ENCODE measurements at places on chromosomes 12 and 14.

DNA sequence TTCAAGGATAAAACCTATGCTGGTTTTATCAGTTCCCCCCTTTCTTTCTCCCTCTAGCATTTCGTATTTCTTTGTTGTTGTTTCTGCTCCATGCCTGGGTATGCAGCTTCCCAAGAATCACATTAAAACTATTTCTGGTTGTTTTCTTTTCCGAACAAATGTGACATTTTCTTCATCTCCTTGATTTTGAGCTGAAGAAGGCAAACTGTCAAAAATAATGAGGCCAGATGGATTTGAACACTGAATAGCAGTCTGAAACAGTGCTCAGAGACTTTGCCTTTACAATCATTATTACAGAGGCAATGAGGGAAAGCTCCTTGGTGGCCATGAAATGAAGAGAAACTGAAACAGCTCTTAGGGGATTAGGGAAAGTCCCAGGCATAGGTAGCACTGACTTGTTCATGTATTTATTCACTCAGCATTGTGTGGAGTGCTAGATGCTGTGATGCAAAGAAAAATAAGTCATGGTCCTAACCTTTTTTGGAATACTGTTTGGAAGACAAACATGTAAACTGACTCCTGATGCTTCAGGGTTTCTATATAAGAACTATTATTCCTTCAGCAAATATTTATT lies 319.5 kb downstream of the FUT8 start:
- no peak for DNase-seq

- no peak for DNase-seq
Observed at GRCh38 chr14:85195872-85196477, 334.0 kb upstream of the FLRT2 start.

GRCh38 chr12:31773867-31774266 lies 45.0 kb upstream of the AMN1 start:
- DNase-seq: no peak

DNA sequence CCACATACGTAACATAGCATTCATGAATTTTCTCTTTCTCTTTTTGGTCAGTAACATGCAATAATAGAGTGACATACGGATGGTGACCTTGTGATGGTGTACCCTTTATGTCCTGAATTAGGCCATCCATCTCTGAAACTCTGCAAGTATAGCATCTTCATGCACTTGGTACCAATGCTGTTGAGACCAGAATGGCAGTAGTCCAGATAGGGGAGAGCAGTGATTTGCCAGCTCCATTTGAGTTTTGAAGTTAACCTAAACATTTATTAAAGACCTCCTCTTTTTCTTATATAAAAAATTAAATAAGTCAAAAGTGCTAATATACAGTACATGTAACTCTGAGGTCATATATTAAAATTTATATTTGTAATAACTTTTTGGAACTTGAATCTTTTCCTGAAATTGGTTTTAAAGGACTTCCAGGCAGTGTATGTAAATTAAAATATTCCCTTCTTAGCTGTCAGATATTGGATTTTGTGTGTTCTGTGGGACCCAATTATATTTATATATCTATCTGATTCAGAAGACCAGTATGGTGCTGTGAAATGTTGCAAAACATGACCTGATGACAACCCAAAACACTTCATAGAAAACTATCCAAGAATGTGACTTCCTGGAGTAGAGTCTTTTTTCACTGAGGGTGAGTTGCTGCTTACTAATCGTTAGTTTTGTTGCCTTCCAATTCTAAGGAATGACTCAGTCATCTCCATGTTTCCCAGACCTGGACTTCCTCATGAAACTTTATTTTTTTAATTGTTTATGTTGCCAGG lies 3.5 kb downstream of the ELK3 start:
- DNase-seq: no peak

DNA sequence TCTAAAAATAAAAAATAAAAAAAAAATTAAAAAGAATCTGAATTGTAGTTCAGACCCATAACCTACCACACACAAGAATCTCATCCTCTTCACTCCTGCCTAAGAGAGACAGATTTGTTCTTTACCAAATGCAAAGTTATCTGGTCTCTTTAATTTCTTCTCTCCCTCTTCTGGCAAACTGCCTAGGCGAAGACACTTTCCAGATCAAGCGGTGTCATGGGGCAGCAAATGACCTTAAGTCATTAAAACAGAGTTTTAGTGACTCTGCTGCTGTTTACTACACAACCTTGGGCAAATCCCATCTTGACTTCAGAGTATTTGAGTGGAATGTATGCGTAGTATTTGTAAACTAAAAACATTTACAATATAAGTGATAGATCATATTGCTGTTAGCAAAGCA lies 60.9 kb upstream of the NID2 start:
- no peak for DNase-seq

Data from cortex of kidney (tissue), 1 donor.